Fibroblast of skin of scalp (primary cell): ENCODE measurements at places on chromosomes 1 and 21.
A peak's percentile ranks its signal among the peaks of the same experiment; 100 is the strongest.

DNA sequence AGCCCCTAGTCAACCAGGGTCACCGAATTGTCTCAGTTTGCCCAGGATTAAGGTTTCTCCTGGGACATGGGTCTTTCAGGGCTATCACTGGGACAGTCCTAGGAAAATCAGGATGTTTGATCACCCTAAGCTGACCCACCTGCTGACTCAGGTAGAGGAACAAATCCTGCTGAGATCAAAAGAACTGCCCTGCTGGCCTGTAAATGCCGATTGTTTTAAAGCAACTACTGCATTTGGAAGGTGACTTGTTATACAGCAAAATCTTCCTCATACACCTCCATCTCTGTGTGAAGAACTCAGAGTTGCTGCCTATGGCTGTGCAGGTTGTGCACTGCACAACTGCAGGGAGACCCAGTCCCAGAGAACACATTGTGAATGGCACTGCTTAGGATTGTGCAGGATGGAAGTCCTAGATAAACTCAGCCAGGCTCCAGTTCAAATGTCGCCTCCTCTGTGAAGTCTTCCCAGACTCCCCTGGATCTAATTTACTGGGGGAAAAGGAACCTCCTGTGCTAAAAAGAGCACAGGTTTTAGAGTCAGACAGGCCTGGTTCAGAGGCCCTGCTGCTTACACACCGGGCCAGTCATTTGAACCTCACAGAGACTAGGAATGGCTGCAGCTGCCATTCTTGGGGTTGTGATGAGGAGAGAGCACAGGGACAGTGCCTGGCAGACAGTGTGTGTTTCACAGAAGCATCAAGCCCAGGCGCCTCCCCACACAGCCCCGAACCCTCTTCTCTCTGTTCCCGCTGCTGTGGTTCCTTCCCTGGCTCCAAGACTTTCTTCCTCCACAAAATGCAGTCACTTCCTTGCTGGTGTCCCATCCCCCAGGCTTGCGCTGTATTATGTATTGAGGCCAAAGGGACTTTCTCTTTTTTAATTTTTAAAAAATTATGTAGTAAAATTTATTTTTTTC, 23.2 kb upstream of the LRP8 start:
- DNase-seq: no peak

DNA sequence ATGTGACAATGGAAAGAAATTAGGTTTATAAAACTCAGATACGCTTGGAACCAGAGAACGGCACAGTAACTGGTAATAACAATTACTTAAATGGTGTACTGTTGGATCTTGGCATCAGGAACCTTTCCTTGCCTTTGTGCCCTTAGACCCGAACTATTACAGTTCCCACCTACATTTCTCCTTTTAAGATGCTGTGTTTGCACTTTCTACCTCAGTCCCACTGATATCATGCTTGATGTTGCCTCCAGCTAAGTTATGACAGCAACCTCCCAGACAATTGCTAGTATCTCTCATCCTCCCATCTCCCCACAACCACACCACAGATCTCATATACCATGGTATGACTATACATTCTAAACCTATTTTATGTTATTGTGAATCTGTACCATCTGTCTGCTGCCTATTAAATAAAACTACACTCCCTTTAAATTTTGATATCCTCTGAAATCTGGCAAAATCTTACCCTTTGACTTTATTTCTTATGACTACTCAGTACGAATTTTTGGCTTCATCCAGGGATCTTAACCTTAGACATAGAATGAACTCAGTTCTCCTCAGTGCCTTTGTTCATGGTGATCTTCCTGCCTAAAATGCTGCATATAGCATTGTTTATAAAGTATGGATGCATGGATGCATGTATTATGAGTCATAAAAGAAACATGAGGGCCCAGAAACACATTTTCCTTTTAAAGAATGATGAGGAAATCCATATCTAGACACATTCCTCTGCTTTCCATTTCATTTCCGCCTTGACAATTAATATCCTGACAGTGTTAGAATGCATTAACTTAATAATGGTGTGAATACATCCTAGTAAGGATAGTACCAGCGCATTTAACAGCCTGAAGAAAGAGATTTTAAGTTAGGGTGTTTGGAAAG, 64.1 kb downstream of the LRRC8D start:
- peak; percentile 69 for DNase-seq

GRCh38 chr1:228210076-228210651, 2.3 kb downstream of the OBSCN start:
- DNase-seq: no peak

DNA sequence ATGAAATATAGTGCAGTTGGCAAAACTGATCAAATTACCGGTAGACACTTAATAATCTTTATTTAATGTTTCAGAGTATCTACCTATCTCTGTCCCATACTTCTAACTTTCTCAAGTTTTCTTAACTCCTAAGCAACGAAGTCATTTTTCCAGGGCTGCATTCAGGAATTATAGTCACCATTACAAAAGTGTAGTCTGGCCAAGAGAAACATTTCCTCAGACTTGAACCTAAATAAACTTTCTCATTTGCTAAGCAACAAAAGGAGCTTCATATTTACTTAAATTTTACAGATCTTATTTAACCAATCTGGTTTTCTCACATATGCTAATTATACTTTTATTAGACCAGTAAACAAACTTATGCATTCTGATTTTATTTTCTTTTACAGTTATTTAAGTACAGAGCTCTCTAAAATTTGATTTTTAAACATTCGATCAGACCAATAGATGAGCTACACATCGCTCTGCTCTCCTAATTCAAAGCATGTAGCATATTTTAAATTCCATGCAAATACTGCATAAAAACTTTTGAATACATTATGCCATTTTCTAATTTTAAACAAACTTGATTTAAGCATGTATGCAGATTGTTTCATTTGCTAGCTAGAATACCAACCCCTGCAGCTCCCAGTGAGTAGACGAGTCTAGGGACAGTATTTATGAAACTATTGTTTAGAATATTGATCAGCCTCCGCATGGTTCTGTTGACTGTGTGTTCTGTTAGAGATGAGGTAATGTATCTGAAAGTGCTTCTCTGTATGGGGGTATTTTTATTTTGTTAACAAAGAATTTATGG, 201.4 kb downstream of the CHRM3 start:
- DNase-seq: no peak

- DNase-seq: no peak
Measured at GRCh38 chr1:199182186-199182843, 543.5 kb downstream of the PTPRC start.

GRCh38 chr1:192697771-192698170, 61.8 kb downstream of the RGS13 start:
- no peak for DNase-seq

- DNase-seq: peak; percentile 88
Measured at GRCh38 chr1:118360817-118361216, 175.8 kb upstream of the SPAG17 start.

DNA sequence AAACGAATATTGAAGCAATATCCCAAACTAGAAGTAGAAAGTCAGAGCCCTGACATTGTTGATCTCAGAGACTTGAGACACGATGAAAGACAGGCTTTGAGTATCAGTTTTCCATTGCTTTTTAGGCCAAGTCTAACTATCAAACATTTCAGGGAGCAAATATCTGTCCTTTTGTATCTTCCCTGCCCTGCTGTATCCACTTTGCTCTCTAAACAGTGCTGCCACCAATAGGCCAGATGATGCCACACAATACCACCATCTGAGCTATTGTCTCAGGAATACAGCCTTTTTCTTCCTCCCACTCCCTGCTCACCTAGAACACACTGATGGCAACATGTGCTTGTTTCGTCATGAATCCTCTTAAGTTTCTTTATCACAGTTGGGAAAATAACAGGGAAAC, 62.6 kb upstream of the SPAG17 start:
- peak; percentile 21 for DNase-seq

- DNase-seq: no peak
Measured at GRCh38 chr1:10674700-10675609, 121.5 kb downstream of the CASZ1 start.
